ENCODE measurements at places on chromosomes 5 and 9. TPM values are rescaled to one million over a fixed set of nuclear protein-coding genes. Genes with fewer than 3 reads are reported as not detected.
A peak's percentile ranks its signal among the peaks of the same experiment; 100 is the strongest.

DNA sequence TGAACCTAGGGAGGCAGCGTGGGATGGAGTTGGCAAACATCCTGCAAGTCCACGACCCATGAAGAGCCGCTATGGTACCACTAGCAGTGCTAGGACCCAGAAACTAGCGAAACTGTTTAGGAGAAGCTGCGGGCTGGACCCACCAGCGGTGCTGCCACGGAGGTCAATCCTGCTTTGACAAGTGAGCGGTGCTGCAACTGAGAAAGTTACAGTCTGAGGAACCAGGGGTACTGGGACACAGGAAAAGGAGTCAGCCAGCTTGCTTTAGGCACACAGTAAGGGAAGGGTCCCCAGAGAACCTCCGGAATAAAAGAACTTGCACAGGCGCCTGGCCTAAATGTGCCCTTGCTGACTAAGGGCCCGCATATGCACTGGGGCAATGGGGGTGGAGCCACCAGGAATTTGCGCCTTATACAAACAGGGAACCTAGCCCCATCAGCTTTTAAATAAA is 23.6 kb upstream of the ANXA2R start:
- H3K36me3 ChIP-seq = no peaks in the 10 kb centered on the region
- peak overlapping the region; percentile 93 for H3K27ac ChIP-seq
- peak overlapping the region; percentile 86 for H3K4me3 ChIP-seq
- DNase-seq = peak; percentile 62

GRCh38 chr9:33307067-33307466 is 16.8 kb downstream of the NFX1 start:
- no peaks in the 10 kb centered on the region for H3K27me3 ChIP-seq
- H3K27ac ChIP-seq = no peak overlapping the region
- H3K4me3 ChIP-seq = no peak overlapping the region
- DNase-seq = no peak
- H3K4me1 ChIP-seq = no peaks in the 10 kb centered on the region

DNA sequence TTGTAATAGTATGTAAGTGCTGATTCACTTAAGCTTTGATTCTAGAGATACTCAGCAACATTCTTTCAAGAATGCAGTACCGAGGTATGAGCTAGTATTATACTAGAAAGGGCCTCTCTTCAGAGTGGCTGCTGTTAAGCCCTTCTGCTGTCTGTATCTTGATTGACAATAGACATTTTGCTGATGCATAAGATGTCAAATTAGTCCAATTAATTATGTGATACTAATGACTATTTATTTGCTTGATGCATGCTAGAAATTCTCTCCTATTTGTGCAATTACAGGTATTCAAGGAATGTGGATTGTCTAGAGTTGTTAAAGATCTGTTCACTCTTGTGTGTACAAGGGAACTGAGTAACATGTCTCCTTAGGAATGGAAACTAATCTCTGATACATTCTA is 92.3 kb upstream of the PTGER4 start:
- H3K27me3 ChIP-seq = no peaks in the 10 kb centered on the region
- no peak overlapping the region for H3K27ac ChIP-seq
- no peak for DNase-seq
- no peaks in the 10 kb centered on the region for H3K4me1 ChIP-seq
- no peaks in the 10 kb centered on the region for H3K36me3 ChIP-seq
- no peak overlapping the region for H3K4me3 ChIP-seq

DNA sequence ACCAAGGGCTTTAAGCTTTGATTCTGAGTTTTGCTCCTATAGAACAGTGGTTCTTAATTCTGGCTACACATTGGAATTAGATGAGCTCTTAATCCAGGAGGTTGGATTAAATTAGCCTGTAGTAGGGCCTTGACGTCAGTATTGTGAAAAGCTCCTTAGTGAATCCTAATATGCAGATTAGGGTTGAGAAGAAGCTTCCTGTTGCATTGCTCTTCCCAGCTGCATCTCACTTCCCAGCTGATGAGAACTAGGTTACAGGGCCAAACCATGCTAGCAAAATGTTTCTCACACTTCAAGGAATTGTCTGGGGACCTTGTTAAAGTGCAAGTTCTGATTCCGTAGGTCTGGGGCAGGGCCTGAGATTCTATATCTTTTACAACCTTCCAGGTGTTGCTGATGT is 300.0 kb downstream of the ZSWIM6 start:
- H3K4me1 ChIP-seq = peaks cover 14% of the 10 kb centered on the region
- no peak overlapping the region for H3K4me3 ChIP-seq
- H3K36me3 ChIP-seq = no peaks in the 10 kb centered on the region
- no peak overlapping the region for H3K27ac ChIP-seq

- H3K36me3 ChIP-seq = no peaks in the 10 kb centered on the region
- no peaks in the 10 kb centered on the region for H3K27me3 ChIP-seq
- H3K4me1 ChIP-seq = peaks cover 6% of the 10 kb centered on the region
- H3K27ac ChIP-seq = no peak overlapping the region
- no peak overlapping the region for H3K4me3 ChIP-seq
Measured at GRCh38 chr9:20597862-20598261, 24.4 kb downstream of the MLLT3 start.

DNA sequence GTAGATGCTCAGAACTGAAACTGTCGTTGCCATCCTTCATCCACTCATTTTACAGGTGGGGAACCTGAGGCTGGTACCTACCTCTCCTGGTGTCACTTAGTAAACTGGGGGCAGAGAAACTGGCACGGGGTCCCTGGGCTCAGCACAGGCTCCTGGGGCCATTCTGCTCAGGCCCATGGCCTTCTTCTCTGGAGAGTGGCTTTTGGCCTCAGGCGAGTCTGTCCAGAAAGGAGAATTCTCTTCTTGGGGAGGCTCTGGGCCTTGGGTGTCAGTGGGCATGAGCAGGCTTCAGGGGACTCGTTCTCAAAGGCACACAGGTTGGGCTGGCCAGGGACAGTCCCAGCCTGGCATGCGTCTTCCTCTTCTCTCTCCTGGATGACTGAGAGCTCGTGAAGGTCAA is 24.6 kb downstream of the COL5A1 start:
- no peak overlapping the region for H3K27ac ChIP-seq
- no peak overlapping the region for H3K4me3 ChIP-seq
- no peak for DNase-seq
- no peaks in the 10 kb centered on the region for H3K36me3 ChIP-seq

Gene TAF11L10
- total RNA-seq = not detected

Gene ADRB2
- total RNA-seq = 1.3 TPM

Gene IL4
- total RNA-seq = not detected

Gene C9orf153
- 0.12 TPM for total RNA-seq

Gene PCDHA6
- 4.6 TPM for total RNA-seq

Gene C7
- total RNA-seq = not detected

Gene OR1J2
- not detected for total RNA-seq

All from GM23338 (cell line).